Left ventricle myocardium superior (tissue), 1 donor: ENCODE measurements at places on chromosomes 5 and 9. TPM values are rescaled to one million over a fixed set of nuclear protein-coding genes. Genes with fewer than 3 reads are reported as not detected.

GRCh38 chr5:92460505-92460904, 1077.4 kb upstream of the ARRDC3 start:
- no peak for DNase-seq

DNA sequence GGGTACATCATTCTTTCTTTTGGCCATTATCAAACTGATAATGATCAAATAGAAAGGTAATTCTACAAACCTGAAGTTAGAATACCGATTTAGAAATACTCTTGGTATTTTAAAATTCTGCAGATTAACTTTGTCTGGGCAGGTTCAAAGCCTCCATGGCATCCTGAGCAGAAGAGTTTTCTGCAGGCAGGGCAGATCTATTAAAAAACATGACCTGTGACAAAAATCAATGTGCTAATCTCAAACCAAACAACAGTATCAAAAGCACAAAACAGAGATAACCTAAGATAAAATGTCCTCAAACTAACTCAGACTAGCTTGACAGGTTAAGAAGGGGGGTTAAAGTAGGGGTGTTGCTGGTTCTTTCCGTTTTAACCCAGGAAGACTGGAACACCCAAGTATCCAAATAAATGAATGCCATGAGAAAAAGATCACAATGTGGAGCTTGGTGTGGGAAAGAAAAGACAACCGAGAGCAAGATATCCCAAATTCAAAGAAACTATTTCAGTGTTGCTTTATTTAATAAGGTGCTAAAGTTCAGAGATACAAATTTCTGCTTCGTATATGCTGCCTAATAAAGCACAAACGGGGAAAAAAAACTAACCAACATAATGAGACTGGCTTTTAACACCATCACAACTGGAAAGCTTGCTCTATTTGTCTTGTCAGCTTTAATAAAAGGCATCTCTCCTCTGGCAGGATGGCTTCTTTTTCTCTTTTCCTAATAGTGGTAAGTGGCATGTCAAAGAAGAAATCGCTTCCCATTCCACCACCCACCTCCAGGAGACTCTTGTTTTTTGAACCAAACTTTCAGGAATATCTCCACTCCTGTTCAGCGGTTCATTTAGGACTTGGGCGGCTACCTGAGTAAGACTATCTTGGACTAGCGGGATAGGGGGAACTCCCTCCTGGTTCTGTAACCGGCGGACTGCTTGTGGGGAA, 2.3 kb downstream of the EFNA5 start:
- DNase-seq, result no peak

DNA sequence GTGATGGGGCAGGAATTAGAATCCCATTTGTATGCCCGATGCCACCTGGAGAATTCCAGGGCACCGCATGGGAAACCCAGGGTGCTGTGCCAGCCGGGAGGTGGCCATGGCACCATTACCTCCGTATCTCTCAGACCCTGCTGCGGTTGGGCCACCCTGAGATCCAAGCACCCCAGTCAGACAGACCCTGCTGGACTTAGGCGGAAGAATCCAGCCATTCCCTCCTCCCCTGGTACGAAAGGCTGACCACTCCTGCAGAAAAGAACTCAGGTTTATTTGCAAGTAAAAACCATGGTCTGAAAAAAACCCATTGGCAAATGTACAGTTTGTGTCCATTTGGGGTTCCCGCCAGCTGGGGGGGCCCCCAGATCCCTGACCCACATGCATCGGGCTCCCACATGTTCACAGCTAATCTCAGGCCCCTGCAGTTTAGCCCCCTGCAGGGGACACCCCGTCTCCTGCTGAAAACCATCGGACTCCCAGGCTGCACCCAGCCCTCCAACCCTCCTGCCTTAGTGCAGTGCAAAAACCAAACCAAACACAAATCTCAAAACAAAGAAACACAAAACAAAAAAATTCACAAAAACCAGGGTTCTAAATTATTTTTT, 23.6 kb upstream of the SARDH start:
- no peak for DNase-seq

DNA sequence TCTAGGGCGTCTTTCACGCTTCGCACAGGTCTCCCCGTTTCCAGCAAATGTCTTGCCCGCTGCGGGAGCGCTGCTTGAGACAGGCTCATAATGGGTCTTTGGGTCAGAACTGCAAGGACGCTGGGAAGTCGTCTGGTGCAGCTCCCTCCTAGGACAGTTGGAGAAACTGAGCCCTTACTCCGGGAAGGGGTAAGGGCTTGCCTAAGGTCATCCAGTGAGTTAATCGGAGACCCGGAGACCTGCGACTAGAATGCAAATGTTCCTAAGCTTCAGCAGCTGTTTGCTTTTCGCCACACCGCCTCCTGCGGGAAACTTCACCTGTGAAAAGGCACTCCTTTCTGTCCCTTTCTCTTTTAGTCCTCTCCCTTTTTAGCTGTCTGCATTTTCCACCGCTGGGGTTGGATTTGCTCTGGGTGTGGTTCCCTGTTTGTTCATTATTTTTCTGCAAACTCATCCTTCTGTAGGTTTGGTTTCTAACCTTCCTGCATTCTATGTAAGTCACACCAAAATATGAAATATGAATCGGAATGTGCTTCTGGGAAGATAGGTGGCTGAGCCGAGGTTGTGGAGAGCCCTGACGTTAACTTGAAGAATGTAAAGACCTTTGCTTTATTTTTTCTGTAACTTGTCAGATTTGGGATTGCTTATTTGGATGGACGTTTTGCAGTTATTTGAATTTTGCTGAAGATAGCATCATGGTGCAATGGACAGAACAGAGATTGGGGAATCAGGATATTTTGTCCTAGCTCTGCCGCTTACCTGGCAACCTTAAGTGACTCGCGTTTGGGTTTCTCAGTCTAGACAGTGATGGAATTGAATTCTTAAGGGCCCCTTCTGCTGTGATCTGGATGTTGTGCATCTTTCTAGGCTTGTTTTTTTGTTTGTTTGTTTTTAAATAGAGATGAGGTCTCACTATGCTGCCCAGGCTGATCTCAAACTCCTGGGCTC, 909 bp downstream of the SLC36A1 start:
- DNase-seq, result no peak

DNA sequence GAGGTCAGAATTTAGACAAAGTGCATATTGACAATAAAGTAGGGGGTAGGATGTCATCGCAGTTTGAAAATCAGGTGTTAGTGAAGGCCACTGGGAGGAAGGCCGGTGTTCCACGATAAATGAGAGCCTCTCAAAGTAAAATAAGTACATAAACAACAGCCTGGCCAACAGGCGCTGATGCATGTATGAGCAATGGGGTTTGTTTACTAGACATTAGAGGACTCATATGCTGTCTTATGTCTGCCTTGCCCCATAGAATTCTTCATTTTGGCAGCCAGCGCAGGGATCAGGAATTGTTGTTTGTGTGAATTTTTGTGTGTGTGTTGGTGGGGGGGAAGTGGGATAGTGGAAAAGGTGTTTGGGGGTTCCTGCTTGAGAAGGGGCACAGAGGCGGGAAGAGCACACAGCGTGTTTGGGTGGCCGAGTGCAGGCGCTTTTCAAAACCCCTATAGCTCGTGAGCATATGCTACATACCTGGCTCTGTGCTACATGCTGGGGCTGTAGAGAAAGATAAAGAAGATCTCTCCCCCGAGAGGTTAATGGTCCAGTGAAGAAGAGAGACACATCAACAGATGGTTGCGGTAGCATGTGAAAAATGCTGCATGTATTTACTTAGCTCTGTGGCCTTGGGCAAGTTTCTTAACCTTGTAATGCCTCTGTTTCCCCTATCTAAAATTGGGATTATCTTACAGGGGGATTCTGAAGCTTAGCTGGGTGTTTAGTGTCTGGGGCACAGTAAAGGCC, 11.5 kb downstream of the SNX30 start:
- DNase-seq, result no peak

GRCh38 chr9:98263482-98264357, 8.3 kb upstream of the TBC1D2 start:
- DNase-seq, result peak; percentile 81

DNA sequence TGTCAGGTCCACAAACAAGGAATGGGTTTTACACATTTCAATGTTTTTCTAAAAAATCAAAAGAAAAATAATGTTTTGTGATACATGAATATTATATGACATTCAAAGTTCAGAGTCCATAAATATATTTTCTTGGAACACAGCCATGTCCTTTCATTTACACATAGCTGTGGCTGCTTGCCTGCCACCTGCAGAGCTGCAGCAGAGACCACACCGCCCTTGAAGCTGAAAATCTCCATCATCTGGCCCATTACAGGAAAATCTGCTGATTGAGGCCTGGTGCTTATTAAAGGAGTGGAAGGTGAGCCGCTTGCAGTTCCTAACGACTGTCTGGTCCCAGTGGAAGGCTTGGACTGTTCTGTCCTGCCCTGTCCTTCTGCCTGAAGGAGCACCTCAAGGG, 232.6 kb upstream of the ADAMTS16 start:
- no peak for DNase-seq

DNA sequence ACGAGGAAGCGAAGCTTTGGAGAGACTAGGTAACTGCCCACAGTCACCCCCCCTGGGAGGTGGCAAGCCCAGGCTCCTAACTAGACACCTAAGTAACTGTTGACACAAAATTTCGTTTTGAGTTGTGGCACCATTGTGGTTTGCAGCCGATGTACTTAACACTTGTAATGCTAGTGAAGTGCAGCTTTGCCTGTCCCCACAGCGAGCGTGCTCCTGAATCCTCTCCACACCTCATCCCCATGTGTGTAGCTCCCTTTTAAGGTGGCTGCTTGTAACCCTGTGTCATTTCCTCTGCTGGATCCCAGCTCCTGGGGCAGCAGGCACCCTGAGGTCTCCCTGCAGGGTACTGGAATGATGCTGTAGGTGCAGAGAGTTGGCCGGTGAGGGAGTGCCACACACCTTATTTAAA, 114.9 kb downstream of the TRIO start:
- no peak for DNase-seq

DNA sequence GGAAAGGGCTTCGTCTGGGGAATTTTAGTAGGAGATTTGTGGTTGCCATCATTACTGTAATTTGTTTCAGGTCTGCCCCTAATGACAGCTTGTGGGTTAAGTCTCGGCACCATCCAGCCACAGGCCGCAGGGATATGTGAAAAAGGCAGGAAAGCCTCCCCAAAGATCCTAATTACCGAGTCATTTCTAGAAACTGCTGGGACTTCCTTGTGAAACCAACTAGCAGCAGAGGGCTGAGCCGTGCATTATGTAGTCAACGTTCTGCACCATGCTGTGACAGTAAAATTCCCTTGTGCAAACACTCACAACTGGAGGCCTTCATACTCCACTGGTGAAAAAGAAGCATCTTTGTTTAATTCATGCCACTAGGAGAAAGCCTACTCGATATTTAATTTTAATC, 230.3 kb downstream of the MPDZ start:
- no peak for DNase-seq

GRCh38 chr9:79615038-79615437, 43.3 kb downstream of the TLE4 start:
- no peak for DNase-seq

GRCh38 chr5:129474544-129474943, 14.4 kb downstream of the ADAMTS19 start:
- DNase-seq, result no peak

DNA sequence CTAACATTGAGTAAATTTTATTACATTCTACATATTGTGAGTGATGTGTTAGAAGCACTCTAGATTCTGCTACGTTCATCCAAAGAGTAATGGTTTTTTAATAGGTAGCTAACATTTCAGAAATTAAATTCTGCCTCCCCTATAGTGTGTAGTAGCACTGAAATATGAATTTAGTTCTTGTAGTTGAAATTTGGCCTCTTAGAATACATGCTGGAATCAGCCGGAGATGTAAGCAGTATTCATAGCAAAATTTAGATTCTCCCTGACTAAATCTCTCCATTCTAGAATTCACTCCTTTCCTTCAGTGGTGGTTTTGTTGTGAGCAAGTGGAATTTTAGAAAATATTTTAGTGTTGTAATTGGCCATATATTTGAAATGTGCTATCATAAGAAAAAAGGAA, 799.9 kb upstream of the CDH10 start:
- no peak for DNase-seq

- DNase-seq, result no peak
These were observed 240.6 kb downstream of the MARCHF11 start for GRCh38 chr5:15938961-15939360.

Gene S1PR3
- total RNA-seq, result 19.8 TPM

Gene ELAVL2
- not detected for total RNA-seq

Gene CFAP90
- total RNA-seq, result not detected

Gene NFIB
- 110 TPM for total RNA-seq

Gene GPR150
- not detected for total RNA-seq
